Left lung (tissue), 14 donors: ENCODE measurements at places on chromosomes 3 and 15.
A peak's percentile ranks its signal among the peaks of the same experiment; 100 is the strongest.

DNA sequence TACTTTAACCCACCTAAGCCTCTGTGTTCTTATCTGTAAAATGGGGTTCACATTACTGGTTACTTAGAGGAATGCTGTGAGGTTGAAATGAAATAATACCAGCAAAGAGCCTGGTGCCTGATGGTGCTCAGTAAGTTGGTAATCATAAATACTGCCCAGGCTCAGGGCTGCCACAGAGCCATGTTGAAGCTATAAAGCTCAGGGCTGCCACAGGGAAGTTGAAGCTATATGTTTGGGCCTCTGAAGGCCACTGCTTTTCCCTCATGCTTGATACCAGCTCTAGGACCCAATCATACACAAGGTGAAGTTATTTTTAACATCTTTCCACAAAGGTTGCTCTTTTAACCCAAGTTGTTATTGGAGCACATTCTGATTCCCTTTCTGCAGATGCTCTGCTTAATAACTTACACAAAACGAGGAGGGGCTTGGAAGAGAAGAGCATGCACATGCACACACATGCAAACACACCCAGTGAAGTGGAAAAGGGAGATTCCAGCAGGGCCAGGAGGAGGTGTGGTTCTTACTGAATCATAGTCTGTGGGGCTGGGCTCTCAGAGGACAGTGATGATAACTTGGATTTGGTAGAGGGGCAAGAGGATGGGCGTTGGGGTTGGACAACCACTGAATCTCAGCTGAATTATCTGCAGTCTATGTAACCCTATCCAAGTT lies 17.4 kb downstream of the PARP14 start:
- no peak for DNase-seq
- H3K36me3 ChIP-seq = no peaks in the 10 kb centered on the region
- H3K4me3 ChIP-seq = no peak overlapping the region
- no peaks in the 10 kb centered on the region for H3K27me3 ChIP-seq
- H3K27ac ChIP-seq = no peak overlapping the region

DNA sequence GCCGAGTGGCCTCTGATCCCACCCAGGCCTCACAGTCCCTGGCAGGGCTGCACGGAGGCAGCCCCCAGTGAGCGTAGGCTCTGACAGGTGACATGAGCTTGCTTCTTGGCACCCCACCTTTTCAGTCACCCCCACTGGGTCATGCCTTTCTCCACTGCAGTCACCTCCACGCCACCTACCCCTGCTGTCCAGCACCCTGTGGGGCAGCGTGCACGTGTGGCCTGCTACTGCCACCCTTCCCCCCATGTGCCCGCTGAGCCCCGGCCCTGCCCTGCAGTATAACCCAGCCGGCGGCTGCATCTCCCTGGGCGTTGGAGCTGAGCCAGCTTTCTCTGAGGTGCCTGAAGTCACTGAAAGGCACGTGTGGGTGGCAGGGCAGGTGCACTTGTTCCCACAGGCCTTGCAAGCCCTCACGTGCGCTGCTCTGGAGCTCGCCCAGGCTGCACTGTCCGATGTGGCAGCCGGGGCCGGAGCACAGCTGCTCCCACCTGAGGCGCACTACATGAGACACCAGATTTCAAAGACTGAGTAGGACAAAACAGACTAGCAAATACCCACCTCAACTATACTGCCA lies 65.6 kb downstream of the NIPA2 start:
- no peaks in the 10 kb centered on the region for H3K27me3 ChIP-seq
- no peak for DNase-seq
- no peaks in the 10 kb centered on the region for H3K4me1 ChIP-seq

DNA sequence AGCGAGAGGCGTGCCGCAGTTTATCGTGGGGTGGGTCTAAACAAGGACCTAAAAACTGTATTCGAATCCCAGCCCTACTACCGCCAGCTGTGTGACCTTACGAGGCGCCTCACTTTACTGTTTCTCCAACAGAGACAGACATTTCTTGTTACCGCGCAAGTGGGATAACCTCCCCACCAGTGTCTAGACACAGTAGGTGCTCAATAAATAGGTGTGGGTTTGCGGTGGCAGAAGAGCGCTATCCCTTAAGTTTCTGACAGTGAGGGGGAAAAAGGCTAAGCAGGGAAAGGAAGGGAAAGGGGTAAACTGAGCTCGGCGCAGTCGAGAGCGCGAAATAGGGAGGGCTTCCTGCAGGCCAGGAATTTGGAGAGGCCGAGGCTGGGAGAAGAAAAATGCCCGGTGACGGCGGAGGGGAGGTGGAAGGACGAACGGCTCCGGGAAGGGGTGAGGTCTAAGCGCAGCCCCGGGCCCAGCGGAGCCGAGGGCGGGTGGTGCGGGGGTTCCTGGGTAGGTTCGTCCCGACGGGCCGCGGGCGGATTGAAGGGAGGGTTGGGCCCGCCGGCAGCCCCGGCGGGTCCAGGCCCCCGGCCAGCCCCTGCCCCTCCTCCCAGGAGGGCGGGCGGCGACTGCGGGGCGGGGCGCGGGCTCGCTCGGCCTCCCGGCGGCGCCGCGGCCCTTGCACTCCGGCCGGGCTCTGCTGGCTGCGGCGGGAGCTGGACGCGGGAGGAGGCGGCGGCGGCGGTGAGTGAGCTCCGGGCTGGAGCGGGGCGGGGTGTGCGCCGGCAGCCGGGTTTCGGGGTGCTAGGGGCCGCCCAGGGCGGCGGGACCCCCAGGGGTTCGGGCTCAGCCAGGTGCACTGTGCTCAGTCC lies at the start of gene CGNL1:
Gene CGNL1, plus strand, starts transcription at position 679 of the 869 bp plus-strand sequence. CDS start 61,495 bp downstream, outside the sequence.
- no peaks in the 10 kb centered on the region for H3K36me3 ChIP-seq
- no peaks in the 10 kb centered on the region for H3K27me3 ChIP-seq
- DNase-seq = peak; percentile 42
- H3K4me3 ChIP-seq = peak within 1 kb of the TSS; percentile 56
- peak within 1 kb of the TSS; percentile 72 for H3K27ac ChIP-seq
- no peaks in the 10 kb centered on the region for H3K4me1 ChIP-seq

GRCh38 chr3:113717818-113718217 lies 21.4 kb upstream of the USF3 start:
- H3K27me3 ChIP-seq = no peaks in the 10 kb centered on the region
- no peak overlapping the region for H3K4me3 ChIP-seq
- no peak for DNase-seq

DNA sequence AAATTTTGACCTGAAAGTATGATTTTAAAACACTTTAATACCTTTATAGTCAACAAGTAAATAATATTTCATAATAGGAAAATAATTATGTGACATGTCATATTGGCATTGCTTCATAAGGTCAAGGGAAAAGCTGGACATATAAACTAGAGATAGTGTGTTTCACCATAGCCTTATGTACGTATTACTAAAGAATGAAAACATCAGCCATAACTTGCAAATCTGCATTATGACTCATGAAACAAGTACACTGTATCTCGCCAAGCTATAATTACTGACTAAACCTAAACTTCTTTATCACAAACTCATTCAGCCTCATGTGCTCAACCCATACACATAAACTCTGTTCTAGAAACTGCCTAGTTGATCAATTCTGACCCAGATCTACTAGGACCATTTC lies 950.1 kb downstream of the FHIT start:
- no peaks in the 10 kb centered on the region for H3K27me3 ChIP-seq
- no peak for DNase-seq
- no peaks in the 10 kb centered on the region for H3K36me3 ChIP-seq
- no peak overlapping the region for H3K27ac ChIP-seq

DNA sequence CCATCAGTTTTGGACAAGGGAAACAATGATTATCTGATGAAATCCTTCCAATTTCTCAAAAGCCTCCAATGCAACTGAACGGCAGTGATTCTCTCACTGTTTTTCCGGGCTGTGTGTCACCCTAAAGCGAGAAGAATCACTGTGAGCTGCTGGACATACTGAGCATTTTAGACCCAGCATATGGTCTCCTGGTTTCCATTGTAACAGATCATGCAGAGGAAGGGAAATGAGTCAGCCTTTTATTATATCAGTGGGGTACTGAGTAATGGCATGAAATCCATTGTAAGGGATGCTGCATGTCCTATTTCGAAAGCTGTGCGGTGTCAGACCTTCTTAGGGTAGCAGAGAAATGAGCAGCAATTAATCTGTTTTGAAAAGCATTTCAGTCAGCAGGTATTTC lies 287.1 kb downstream of the IL5RA start:
- no peaks in the 10 kb centered on the region for H3K27me3 ChIP-seq
- no peaks in the 10 kb centered on the region for H3K4me1 ChIP-seq
- H3K4me3 ChIP-seq = no peak overlapping the region
- H3K36me3 ChIP-seq = no peaks in the 10 kb centered on the region
- no peak for DNase-seq
- no peak overlapping the region for H3K27ac ChIP-seq

- no peak for DNase-seq
- no peaks in the 10 kb centered on the region for H3K27me3 ChIP-seq
Measured at GRCh38 chr3:125129512-125129997, 73.8 kb upstream of the HEG1 start.

DNA sequence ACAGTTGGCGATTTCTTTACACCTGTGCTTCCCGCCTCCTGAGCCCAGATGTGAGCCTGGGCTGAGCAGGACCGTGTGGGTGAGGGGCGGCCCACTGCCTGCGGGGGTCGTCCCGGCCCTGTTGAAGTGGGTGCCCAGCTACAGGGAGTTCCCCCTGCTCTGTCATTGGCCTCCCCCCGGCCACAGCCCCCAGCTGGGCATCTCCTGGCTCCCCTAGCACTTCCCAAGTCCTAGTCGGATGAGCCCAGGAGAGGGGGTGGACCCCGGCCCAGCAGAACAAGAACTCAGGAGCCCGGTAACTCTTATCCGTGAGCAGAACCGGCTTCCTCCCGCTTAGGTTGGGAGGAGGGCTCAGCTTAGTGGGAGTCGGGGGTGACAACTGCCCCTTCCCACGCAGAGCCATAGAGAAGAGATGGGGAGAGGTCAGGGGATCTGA lies 757 bp downstream of the PAQR5 start:
- no peak for DNase-seq
- H3K4me3 ChIP-seq = peak overlapping the region; percentile 57
- peaks cover 4% of the 10 kb centered on the region for H3K4me1 ChIP-seq
- no peaks in the 10 kb centered on the region for H3K36me3 ChIP-seq
- peaks cover 43% of the 10 kb centered on the region for H3K27me3 ChIP-seq

- no peaks in the 10 kb centered on the region for H3K36me3 ChIP-seq
- H3K27me3 ChIP-seq = no peaks in the 10 kb centered on the region
- H3K4me1 ChIP-seq = peaks cover 6% of the 10 kb centered on the region
- H3K4me3 ChIP-seq = no peak overlapping the region
- no peak for DNase-seq
Measured at GRCh38 chr3:16328124-16328523, 63.1 kb downstream of the OXNAD1 start.

DNA sequence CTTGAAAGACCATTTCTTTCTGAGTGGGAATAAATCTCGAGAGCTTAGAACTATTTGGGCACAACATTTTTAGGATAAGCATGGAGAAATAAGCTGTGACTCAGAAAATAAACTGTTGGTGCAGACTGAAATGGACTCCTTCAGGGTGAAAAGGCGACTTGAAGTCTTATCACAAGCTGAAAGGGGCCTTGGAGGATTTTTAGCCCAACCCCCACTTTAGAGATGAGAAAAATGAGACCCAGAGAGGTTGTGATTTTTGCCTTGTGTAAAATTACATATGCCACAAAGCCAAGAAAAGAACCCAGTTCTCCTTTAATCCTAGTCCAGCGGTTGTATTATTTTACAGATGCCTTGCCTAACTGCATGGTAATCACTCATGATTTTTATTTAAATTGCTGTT lies 1.5 kb downstream of the ATP1B3 start:
- peaks cover 10% of the 10 kb centered on the region for H3K4me1 ChIP-seq
- DNase-seq = peak; percentile 16
- H3K4me3 ChIP-seq = peak overlapping the region; percentile 92
- no peaks in the 10 kb centered on the region for H3K36me3 ChIP-seq

GRCh38 chr3:58526515-58526957 lies 10.5 kb downstream of the ACOX2 start:
- H3K27me3 ChIP-seq = no peaks in the 10 kb centered on the region
- no peak overlapping the region for H3K4me3 ChIP-seq
- H3K4me1 ChIP-seq = peaks cover 18% of the 10 kb centered on the region
- no peaks in the 10 kb centered on the region for H3K36me3 ChIP-seq
- DNase-seq = no peak

DNA sequence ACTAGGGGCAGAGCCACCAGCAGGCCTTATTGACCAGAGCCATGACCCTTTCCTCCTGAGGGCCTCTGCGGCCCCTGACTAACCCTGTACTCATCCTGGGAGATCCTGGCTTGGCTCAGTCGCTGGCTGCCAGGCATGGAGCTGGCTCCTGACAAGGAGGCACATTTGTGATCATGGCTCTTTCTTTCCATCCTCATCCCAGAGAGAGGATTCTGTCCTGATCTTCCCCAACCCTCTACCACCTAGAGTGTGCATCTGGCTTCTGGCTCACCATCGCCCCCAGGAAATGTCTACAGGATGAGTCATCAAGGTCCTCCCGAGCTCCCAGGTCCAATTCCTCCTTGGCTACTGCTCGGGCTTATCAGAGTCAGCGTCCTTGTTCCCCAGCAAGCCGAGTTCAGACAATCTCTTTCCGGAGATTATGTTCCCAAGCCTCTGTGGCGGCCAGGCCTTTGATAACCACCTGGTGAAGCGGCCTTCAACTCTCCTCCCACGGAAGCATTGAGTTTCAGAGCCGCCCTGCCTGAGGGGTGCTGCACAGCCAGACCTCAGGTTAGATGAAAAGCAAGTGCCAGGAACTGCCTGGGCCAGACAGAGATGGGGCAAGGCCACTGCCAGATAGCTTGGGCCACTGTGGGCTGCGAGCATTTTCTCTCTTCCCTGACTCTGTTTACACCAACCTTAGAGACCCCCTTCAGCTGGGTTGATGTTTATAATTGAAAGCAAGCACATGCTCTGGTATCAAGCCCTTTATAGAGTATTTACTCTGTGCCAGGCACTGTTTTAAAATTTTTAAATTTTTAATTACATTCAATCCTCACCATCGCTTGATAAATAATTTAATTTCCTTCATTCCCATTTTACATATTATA lies 44.3 kb upstream of the MRPS22 start:
- H3K36me3 ChIP-seq = no peaks in the 10 kb centered on the region
- no peaks in the 10 kb centered on the region for H3K27me3 ChIP-seq
- no peaks in the 10 kb centered on the region for H3K4me1 ChIP-seq
- H3K27ac ChIP-seq = no peak overlapping the region
- no peak overlapping the region for H3K4me3 ChIP-seq

GRCh38 chr3:40828741-40829415 lies 304.1 kb downstream of the ZNF621 start:
- H3K4me3 ChIP-seq = no peak overlapping the region
- H3K27me3 ChIP-seq = no peaks in the 10 kb centered on the region
- no peak for DNase-seq
- H3K4me1 ChIP-seq = no peaks in the 10 kb centered on the region

- no peak for DNase-seq
- no peak overlapping the region for H3K4me3 ChIP-seq
- H3K4me1 ChIP-seq = no peaks in the 10 kb centered on the region
- no peaks in the 10 kb centered on the region for H3K27me3 ChIP-seq
- no peaks in the 10 kb centered on the region for H3K36me3 ChIP-seq
Measured at GRCh38 chr3:87732294-87732693, 326.5 kb downstream of the CGGBP1 start.

DNA sequence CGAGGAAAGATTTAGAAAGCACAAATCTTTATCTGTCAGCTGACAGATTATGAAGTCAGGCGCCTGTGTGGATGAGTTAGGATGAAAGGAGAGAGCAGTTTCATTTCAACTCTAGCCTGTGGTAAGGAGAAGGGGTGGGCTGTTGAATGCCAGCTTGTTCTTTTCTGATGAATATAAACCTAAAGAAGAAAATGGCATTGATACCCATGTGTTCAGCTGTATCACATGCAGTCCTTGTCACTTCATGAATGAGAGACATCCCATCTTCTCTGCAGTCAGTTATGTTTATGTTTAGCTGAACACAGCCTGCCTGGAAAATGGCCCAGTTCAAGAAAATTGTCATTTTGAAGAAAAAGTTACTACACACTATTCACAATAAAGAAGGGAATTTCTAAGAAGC lies 345.7 kb upstream of the RBMS3 start:
- H3K4me1 ChIP-seq = peaks cover 4% of the 10 kb centered on the region
- H3K36me3 ChIP-seq = no peaks in the 10 kb centered on the region
- H3K27ac ChIP-seq = no peak overlapping the region
- no peak for DNase-seq
- H3K4me3 ChIP-seq = no peak overlapping the region
